ENCODE measurements at places on chromosomes 11 and 22.

DNA sequence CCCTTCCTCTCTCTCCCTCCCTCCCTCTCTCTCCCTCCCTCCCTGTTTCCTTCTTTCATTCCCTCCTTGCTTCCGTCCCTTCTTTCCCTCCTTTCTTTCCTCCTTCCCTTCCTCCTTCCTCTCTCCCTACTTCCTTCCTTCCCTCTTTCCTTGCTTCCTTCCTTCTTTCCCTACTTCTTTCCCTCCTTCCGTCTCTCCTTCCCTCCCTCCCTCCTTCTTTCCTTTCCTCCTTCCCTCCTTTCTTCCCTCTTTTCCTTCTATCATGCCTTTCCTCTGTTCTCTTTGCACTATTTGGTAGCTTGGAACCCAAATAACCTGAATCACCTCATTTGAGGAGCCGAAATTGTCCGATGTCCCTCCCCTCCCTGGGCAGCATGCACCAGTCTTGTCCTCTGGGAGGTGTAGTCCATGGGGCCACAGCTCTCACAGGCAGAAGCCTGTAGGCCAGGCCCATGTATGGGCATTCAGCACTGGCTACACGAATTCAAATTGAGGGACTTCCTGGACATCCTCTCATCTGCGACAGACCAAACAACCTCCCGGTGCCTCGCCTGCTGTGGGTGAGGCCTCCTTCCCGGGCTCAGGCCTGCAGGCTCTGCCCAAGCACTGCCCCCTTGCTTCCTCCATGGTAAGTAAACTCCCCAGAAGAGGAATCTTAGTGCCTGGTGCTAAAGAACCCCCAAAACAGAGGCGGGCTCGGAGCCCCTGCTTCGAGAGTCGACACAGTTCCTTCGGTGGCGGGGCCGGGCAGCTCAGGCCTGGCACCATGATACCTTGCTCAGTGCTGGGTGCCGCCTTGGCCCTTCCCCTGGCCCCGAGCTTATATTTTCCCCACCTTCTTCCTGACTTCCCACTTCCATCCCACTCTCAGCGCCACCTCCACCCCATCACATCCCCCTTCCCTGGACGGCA is 454.1 kb upstream of the CADM1 start:
- DNase-seq, result no peak

GRCh38 chr11:65917077-65917433 is 1.8 kb downstream of the C11orf68 start:
- DNase-seq, result no peak

DNA sequence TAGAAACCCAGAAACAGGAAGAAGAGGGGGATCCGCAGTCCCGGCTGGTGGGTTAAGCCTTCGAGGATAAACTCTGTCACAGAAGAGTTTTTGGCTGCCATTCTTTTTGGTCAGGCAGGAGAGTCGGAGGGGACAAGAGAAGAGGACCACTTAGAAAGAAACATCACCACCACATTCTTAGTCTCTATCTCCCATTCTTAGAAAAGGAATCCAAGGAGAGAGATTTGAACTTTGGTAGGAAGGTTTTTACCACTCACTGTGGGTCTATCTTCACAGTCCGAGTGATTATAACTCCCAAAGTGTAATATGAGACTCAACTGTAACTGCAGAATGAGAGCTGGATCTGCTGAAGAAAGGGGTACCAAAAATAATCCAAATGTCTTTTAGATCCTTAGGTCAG is at the start of gene OR8B12:
Gene OR8B12 (minus strand): TSS at position 101 of the 400 bp plus-strand sequence. CDS start 0 bp downstream, at position 101.
- no peak for DNase-seq

- DNase-seq, result no peak
Measured at GRCh38 chr11:68457898-68458249, 2.7 kb upstream of the PPP6R3 start.

GRCh38 chr11:108670451-108670850 is 5.6 kb downstream of the DDX10 start:
- DNase-seq, result no peak

DNA sequence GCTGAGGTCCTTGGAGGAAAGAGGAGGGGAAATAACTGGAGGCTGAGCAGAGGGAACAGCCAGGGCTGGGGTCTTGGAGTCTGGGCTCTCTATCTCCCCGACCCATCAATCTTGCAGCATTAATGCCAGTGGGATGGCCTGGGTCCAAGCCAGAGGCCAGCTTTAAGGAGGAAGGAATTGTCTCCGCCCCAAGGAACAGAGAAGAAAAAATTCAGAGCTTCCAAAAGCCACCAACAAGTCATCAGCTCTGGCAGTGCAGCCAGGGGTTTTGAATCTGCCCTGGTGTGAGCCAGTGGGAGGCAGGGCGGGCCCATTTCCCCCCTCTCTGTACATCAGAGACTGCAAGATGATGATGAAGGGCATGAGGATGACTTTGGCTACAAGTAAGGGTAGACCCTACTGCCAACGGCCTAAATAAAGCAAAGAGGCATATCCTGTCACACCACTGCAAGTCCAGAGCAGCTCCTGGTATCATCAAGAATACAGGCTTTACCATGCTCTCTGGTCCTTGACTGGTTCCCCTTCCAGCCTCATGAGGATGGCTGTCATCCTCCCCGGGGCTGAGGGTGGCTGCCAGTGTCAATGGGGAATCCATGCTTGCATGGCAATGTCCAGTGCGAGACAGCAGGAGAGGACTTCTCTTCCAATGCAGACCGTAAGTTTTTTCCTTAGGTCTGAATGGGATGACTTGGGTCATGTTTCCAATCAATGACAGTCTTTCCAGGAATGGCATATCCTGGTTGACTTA is 34.4 kb downstream of the LRRC32 start:
- no peak for DNase-seq

- peak; percentile 39 for DNase-seq
Measured at GRCh38 chr11:117096201-117096991, 1.8 kb downstream of the SIK3 start.

DNA sequence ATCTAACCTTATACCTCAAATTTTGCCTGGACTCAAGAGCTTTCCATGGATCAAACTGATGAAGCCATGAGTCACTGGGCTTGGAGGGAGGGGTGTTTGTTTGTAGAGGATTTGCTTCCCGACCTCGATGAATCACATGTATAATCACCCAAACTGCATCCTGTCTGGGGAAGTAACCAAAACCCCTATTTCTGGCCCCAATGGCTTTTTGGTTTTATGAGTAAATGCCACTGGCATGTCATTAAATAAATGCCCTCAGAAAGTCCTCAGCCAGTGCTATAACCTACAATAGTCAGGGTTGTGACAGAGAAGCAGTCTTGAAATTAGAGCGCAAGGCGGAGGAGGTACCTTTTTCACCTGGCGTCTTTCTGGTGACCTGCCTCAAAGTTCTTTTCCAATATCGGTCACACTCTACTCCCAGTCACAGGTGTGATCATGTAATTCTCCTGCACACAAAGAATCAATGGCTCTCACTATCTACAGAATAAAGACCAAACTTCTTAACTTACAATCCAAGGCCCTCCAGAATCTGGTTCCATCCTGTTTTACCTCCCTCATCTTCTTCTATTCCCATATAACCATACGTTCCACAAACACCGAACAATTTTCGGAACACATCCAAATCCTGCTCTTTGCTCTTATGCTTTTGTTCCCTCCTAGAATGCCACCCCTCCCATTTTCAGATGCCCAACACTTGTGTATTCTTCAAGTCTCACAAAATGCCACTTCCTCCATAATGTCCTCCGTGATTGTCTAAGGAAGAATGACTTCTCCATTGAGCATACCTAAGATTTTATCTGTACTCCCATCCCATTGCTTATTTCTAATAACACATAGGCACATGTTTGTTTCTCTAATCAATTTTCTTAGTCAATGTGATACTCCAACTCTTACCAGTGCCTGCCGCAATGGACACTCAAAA is 81.3 kb upstream of the BLID start:
- DNase-seq, result no peak

- DNase-seq, result peak; percentile 7
Measured at GRCh38 chr11:78715639-78716311, 141.1 kb upstream of the NARS2 start.

DNA sequence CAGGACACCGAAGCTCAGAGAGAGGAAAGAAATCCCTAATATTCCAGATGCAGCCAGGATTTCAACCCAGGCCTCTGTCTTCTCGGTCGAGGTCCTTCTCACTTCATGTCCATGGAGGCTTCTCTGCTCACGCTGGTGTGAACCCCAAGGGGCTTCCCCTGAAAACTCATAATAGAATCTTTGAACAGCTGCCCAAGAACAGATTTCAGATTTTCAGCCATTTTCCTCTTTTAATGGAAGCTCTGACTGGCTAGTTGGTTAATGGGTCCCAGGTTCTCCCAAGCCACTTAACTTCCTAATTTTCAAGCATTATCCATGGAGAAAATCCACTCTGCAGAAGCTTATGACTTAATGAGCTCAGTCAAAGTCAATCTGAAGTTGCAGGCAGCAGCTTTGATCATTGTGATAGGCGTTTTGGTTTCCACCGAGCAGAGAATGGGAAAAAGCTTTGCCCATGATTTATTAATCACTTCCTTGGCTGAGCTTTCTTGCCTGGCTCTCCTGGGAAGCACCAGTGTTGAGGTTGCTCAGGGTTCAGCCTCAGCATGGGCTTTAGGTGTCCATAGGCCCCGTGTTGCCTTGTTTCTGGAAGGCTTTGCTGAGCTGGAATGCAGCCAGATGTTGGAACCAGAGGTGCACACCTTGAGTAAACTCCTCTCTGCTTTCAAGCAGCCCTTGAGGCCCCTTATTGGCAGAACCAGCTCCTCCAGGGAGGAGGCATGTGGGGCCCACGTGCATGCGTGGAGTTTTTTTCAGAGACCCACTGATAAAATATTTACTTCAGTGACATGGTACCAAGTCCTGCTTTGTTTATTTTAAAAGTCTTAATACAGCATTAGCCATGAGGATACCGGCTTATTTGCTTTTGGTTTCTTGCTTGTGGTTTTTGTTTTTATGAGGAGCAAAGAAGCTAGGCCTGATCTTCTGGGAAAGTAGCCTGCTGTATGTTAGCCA is 25.5 kb downstream of the LDLRAD3 start:
- no peak for DNase-seq

GRCh38 chr11:2443881-2444820 is at the start of gene TRPM5:
Gene TRPM5 (minus strand): TSS chr11:2444514. CDS start chr11:2423036, 21,478 bp downstream.
- DNase-seq, result peak; percentile 64

GRCh38 chr11:112033902-112034301 is 8.7 kb downstream of the DLAT start:
- DNase-seq, result no peak

GRCh38 chr11:45193695-45194094 is 47.3 kb downstream of the PRDM11 start:
- no peak for DNase-seq

DNA sequence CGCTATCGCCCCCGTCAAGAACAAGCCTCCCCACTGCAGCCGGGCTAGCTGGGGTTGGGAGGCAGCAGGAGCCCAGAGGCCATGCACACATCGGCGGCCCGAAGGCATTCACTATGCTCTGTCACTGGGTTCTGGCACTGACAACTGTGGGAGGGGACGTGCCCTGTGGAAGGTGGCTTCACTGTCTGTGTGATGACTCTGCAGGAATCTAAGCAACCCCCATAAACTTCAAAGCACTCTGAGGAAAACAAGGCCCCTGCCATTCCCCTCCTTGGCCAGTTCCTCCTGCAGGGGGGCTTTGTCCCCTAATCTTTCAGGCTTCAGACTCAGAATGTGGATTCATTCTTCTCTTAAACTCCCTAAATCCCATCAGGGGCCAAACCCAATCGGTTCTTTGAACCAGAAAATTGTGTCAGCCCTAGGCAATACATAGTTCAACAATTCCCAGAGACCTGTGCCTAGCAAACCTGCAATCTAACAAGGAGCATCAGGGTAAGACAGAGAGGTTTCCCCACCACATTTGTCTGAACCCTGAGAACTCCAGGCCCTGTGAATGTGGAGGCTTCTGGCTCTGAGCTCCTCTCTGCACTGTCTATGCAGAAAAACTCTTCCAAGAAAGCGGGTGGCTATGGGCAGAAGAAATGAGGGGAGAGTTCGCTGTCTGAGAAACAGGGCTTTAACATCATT is 1477.2 kb downstream of the TBC1D22A start:
- DNase-seq, result no peak

GRCh38 chr11:106477776-106478175 is 400.3 kb downstream of the AASDHPPT start:
- no peak for DNase-seq

DNA sequence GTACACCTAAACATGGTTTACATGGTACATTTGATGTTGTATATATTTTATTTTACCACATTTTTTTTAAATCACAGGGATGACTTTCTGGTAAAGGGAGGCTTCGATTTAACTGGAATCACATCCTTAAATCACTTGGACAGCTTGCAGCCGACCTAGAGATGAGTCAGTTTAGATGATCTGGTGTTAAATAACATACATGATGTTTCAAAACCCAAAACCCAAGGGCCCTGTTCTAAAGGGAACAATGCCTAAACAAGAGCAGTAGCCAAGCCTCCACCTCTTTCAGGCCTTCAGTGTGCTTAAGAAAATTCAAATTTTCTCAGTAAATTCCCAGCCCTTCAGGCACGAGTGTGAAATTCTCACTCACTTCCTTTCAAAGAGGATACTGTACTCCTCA is 108.8 kb downstream of the WT1 start:
- DNase-seq, result no peak

DNA sequence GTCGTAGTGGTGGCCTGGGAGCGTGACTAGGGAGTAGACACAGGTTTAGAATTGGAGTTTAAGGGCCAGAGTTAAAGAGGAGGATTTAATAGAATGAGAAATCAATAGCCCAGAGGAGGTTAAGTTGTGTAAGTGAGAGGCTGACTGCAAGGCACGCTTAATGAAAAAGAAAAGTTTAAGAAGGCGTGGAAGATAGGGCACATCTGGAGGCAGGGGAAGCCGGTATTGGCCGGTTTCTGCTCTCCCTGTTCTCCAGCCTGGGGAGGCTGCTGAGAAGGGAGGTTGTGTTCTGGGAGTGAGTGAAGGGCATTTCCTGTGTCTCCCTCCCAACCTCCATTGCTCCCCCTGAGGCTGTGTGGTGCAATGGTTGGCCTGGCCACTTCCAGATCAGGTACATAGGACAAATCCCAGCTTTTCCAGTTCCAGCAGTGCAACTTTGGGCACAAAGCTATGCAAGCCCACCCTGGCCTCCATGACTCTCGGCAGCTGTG is 6.3 kb downstream of the GRIK4 start:
- DNase-seq, result no peak

DNA sequence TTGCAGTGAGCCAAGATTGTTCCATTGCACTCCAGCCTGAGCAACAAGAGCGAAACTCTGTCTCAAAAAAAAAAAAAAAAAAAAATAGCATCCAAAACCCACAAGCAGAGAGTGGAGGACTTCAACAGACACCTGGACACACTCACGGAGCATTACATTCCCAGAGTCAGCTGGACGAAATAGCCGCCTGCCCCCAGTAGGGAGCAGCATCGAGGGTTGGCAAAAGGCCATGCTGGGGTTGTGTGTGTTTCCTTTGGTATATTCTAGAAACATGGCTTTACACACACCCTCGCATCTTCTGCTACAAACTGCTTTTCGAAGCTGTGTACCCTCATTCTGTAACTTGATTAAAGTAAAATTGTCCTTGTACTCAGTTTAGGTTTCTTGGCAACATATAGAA is 5.3 kb downstream of the ADA2 start:
- DNase-seq, result peak; percentile 41

DNA sequence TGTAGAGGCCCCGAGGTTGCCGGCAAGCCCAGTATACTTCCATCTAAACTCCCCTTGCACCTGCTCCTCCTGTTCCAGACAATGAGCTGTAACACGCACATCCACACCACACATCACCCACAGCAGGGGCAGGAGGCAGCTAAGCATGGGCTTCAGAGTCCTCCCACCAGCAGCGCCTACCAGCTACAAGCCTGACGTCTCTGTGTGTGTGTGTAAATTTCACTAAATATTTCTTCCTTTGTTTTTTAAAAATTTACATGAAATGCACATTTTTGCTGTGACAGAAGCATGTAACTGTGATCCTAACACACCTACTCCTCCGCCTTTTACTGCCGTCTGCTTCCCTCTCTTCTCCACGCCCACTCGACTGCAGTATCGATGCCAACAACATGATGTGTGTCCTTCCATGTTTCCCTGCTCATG is 29.4 kb upstream of the PACSIN2 start:
- no peak for DNase-seq

GRCh38 chr22:30324014-30324730 is 2.6 kb downstream of the TBC1D10A start:
- DNase-seq, result no peak

Measured in CD4-positive, alpha-beta T cell (primary cell).